ENCODE measurements at places on chromosomes 7 and 10. TPM values are rescaled to one million over a fixed set of nuclear protein-coding genes. Genes with fewer than 3 reads are reported as not detected.

The ELN gene
- 974 TPM for total RNA-seq

- H3K4me3 ChIP-seq = no peak overlapping the region
- H3K36me3 ChIP-seq = 0 out of 2 replicates have a peak, but pooled peaks cover 5% of the 10 kb centered on the region
- peaks cover 32% of the 10 kb centered on the region for H3K4me1 ChIP-seq
- no peak overlapping the region for H3K27ac ChIP-seq
- DNase-seq = no peak
Measured at GRCh38 chr10:95234951-95235350, 40.9 kb downstream of the ACSM6 start.

The PIP gene
- total RNA-seq = not detected

GRCh38 chr7:123881300-123881699, 36.3 kb downstream of the HYAL4 start:
- no peak overlapping the region for H3K27ac ChIP-seq
- DNase-seq = no peak
- H3K36me3 ChIP-seq = no peaks in the 10 kb centered on the region
- no peaks in the 10 kb centered on the region for H3K27me3 ChIP-seq

- no peaks in the 10 kb centered on the region for H3K36me3 ChIP-seq
- H3K4me1 ChIP-seq = no peaks in the 10 kb centered on the region
- no peak overlapping the region for H3K27ac ChIP-seq
- H3K4me3 ChIP-seq = no peak overlapping the region
- H3K27me3 ChIP-seq = no peaks in the 10 kb centered on the region
Measured at GRCh38 chr10:21810582-21811244, 192.8 kb downstream of the DNAJC1 start.

- H3K36me3 ChIP-seq = no peaks in the 10 kb centered on the region
- no peaks in the 10 kb centered on the region for H3K4me1 ChIP-seq
- no peak overlapping the region for H3K4me3 ChIP-seq
- peaks cover 28% of the 10 kb centered on the region for H3K27me3 ChIP-seq
Measured at GRCh38 chr10:116237970-116238369, 35.0 kb downstream of the GFRA1 start.

DNA sequence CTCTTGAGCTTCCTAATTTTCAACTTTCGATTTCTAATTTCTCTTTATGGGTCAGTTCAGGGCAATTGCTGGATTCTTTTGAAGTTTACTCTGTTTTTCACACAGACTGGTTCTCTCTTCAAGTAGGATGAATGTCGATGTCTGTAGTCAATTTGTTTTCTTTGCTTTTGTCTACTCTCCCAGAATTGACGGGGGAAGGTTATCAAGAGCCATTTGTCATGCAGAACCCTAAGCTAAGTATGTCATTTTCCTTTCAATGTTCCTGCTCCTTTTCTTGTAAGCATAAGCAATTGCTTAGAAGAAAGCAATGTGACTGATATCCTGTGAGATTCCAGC, 53.7 kb downstream of the SLC39A12 start:
- H3K27ac ChIP-seq = peak overlapping the region; percentile 13
- H3K27me3 ChIP-seq = no peaks in the 10 kb centered on the region
- H3K4me3 ChIP-seq = peak overlapping the region; percentile 59
- H3K4me1 ChIP-seq = peaks cover 24% of the 10 kb centered on the region

The SMC3 gene
- total RNA-seq = 17.8 TPM

DNA sequence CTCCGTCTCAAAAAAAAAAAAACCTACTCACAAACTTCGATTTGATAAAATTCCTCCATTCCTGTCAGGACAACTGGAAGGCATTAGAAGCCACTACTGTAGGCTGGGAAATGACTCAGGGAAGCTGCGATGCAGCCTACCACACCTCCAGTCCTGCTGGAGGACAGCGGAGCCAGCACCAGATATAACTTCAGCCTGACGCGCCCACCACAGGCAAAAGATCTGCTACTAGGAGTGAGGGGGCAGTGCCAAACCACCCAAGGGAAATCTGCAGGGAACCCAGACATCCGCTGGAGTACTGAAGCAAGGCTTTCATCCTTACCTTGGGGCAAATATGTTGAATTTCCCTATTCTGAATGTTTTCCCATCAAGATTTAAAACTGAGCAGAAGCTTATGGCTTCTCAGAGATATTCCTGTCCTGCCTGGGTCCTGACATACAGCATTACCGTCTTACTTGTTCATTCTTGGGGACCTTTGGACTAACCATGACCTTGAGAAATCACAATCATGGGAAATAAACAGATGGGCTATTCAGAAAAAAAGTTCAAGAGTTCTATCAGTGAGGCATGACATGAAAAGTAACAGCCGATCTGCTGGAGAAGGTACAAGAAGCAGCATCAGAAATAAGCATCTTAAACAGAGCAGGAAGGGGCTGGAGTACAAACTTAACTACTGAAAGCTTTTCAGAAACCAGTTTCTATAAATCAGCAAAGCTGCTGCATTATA, 20.4 kb downstream of the BCCIP start:
- DNase-seq = no peak
- no peak overlapping the region for H3K27ac ChIP-seq
- H3K4me3 ChIP-seq = no peak overlapping the region

DNA sequence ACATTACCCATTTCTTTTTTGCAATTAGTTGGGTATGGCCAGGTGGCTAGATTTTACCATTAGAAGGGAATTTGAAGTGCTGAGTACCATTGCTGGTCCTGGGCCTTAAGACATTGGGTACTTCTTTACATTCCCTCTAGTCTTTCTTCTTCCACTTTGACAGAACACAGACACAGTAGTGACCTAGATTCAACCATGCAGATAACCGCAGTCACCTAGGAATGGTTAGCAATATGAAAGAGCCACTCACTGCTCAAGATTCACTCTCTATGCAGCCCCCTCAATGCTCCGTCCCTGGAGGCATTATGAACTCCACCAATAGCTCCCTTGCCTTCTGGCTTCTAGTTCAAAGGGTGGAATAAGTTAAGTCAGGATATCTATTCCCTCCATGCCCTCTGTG, 16.2 kb upstream of the PON1 start:
- no peak for DNase-seq
- H3K27me3 ChIP-seq = no peaks in the 10 kb centered on the region
- H3K36me3 ChIP-seq = no peaks in the 10 kb centered on the region
- no peak overlapping the region for H3K27ac ChIP-seq

DNA sequence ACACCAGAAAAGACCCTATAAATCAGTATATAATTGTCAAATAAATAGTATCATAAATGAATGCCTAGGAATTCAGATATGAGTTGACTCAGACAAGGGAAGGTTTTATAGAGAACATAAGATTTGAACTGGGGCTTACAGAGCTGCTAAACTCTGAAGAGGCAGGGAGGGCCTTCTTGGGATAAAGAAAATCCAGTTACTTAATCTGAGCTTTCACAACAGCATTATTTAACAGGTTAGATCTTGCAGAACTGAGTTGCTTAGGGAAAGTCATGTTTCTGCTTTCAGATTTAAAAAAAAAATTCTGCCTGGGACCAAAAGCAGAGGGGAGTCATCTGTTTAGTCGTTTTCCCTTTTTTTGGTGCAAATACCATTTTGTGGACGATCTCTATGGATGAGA, 594.8 kb upstream of the FZD8 start:
- H3K27ac ChIP-seq = no peak overlapping the region
- no peaks in the 10 kb centered on the region for H3K4me1 ChIP-seq
- DNase-seq = no peak
- H3K4me3 ChIP-seq = no peak overlapping the region
- no peaks in the 10 kb centered on the region for H3K36me3 ChIP-seq
- no peaks in the 10 kb centered on the region for H3K27me3 ChIP-seq

- no peak overlapping the region for H3K27ac ChIP-seq
- H3K4me1 ChIP-seq = no peaks in the 10 kb centered on the region
- H3K4me3 ChIP-seq = no peak overlapping the region
- no peaks in the 10 kb centered on the region for H3K36me3 ChIP-seq
- H3K27me3 ChIP-seq = no peaks in the 10 kb centered on the region
Measured at GRCh38 chr10:2262878-2263277, 525.6 kb upstream of the ADARB2 start.

DNA sequence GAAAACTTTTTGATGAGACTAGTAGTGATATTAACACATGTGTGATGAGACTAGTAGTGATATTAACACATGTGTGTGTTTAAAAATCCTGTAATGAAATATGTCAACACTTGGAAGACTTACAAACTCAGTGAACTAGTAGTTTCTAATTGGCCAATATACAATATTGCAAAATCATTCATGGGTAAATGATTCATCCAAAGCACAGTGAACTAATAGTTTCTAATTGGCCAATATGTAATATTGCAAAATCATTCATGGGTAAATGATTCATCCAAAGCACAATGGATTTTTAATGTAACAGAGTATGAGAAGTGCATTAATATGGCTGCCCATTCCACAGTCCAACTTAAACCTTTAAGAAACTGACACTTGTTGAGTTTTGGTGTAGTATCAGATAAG, 77.8 kb downstream of the ATAD1 start:
- peak overlapping the region; percentile 32 for H3K27ac ChIP-seq
- H3K4me3 ChIP-seq = no peak overlapping the region
- H3K4me1 ChIP-seq = peaks cover 4% of the 10 kb centered on the region
- peaks cover 22% of the 10 kb centered on the region for H3K36me3 ChIP-seq
- DNase-seq = peak; percentile 89

The SPDYE2 gene
- total RNA-seq = not detected

DNA sequence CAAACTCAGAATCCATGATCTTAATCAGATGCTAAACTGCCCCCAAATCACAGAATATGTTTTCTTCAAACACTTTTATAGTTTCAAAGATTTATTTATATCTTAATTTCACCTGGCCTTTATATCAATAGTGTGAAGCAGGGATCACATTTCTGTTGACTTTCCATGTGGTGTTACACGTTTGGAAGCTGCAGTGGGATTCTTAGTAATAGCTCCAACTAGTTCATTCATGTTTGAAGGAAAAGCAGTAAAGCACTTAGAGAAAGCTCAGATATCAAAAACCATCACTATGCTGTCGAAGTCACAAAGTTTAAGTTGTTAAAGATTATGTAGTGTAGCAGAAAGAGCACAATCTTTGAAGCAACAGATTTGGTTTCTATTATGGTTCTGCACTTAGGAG, 16.8 kb downstream of the ENO4 start:
- H3K27ac ChIP-seq = no peak overlapping the region
- no peak overlapping the region for H3K4me3 ChIP-seq
- no peaks in the 10 kb centered on the region for H3K36me3 ChIP-seq
- no peaks in the 10 kb centered on the region for H3K27me3 ChIP-seq

GRCh38 chr10:90171014-90171722, 469.8 kb downstream of the KIF20B start:
- no peaks in the 10 kb centered on the region for H3K27me3 ChIP-seq
- no peak for DNase-seq
- no peaks in the 10 kb centered on the region for H3K36me3 ChIP-seq
- no peak overlapping the region for H3K4me3 ChIP-seq
- no peaks in the 10 kb centered on the region for H3K4me1 ChIP-seq

The ZNF736 gene
- total RNA-seq = 3.2 TPM

DNA sequence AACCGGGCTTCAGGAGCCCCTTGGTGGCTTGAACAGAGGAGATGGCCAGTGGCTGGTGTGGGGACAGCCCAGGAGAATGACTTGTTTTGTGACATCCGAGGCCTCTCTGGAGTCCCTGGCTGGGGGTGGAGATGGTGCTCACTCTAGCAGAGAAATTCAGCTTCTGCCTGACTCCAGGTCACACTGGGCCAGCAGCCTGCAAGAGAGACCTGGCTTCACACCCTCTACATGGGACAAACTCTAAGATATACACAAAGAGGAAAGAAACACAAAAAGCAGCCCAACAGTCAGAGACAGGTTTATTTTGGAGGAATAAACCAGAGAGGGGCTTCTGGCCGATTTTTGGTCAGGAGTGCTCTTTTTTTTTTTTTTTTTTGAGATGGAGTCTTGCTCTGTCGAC, 132.8 kb downstream of the ELFN1 start:
- H3K36me3 ChIP-seq = no peaks in the 10 kb centered on the region
- no peaks in the 10 kb centered on the region for H3K4me1 ChIP-seq
- H3K4me3 ChIP-seq = no peak overlapping the region
- H3K27ac ChIP-seq = no peak overlapping the region
- no peak for DNase-seq

The NYAP1 gene
- total RNA-seq = not detected

The CLRN3 gene
- total RNA-seq = not detected

The NDUFB8 gene
- 123 TPM for total RNA-seq

DNA sequence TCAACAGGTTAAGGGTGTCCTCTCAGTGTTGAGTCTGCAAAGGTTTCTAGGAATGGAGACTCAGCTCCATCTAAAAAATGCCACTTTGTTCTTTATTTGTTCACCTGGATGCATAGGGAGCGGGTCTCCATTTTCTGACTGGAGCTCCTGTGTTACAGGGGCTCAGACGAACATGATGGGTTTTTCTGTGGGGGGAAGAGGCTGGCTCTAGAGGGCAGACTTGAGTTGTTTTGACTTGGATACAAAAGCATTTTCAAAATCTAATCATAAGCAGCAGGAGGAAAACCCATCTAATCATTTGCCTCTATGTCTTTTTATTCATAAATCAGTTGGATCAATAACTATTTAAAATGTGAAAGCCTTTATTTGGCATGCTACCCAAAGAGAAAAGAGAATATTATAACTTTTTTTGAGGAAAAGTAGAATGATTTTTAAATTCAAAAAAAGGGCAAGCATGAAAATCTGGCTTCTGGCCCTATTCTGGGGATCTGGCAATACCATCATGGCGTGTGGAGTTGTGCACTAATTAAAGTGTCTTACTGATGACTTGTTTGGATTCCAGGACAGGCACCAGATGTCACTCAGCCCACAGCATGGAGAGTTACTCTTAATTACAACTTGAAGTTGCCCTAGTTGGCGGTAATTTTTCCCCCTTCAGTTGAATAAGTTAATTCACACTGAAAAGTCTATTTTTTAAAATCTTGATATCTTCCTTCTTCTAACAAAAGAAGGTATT, 594.9 kb downstream of the REEP3 start:
- H3K4me1 ChIP-seq = no peaks in the 10 kb centered on the region
- no peaks in the 10 kb centered on the region for H3K27me3 ChIP-seq
- DNase-seq = peak; percentile 5
- H3K27ac ChIP-seq = no peak overlapping the region
- H3K36me3 ChIP-seq = no peaks in the 10 kb centered on the region
- H3K4me3 ChIP-seq = no peak overlapping the region

The ADARB2 gene
- not detected for total RNA-seq

GRCh38 chr10:94005050-94005449, 11.3 kb downstream of the PLCE1 start:
- no peaks in the 10 kb centered on the region for H3K27me3 ChIP-seq
- H3K4me1 ChIP-seq = peaks cover 44% of the 10 kb centered on the region
- H3K4me3 ChIP-seq = no peak overlapping the region
- H3K27ac ChIP-seq = no peak overlapping the region
- H3K36me3 ChIP-seq = no peaks in the 10 kb centered on the region

GRCh38 chr10:81984428-81984827, 109.4 kb downstream of the NRG3 start:
- no peak for DNase-seq
- H3K4me1 ChIP-seq = no peaks in the 10 kb centered on the region
- H3K36me3 ChIP-seq = no peaks in the 10 kb centered on the region
- no peaks in the 10 kb centered on the region for H3K27me3 ChIP-seq
- H3K4me3 ChIP-seq = no peak overlapping the region

DNA sequence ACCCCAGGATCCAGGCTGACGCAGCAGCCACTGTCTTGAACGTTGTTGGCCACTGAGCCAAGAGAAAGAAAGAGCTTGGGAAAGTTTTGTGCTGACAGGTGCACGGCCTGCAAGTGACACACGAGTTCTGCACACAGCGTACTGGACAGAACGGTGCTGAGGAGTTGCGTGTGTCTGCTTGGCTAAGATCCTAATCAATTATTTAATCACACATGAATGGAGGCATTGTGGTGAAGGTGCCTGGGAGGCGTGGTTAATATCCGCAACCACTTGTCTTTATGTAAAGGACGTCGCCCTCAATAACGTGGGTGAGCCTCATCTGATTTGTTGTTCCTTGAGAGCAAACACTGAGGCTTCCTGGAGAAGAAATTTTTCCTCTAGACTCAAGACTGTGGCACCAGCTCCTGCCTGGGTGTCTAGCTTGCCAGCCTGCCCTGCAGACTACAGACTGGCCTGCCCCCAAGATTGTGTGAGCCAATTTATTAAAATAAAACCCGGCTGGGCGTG, 16.6 kb upstream of the GNA12 start:
- no peaks in the 10 kb centered on the region for H3K36me3 ChIP-seq
- no peak for DNase-seq
- H3K27ac ChIP-seq = no peak overlapping the region
- H3K4me3 ChIP-seq = no peak overlapping the region
- peaks cover 15% of the 10 kb centered on the region for H3K4me1 ChIP-seq

Measured in GM23248 (cell line).